ENCODE measurements at places on chromosomes 7 and 10. TPM values are rescaled to one million over a fixed set of nuclear protein-coding genes. Genes with fewer than 3 reads are reported as not detected.

The CTAGE8 gene
- total RNA-seq, result not detected

The PLPP4 gene
- total RNA-seq, result not detected

The DNAH11 gene
- total RNA-seq, result 4.6 TPM

The DDX50 gene
- total RNA-seq, result 22.3 TPM

The TEX47 gene
- not detected for total RNA-seq

The PTN gene
- total RNA-seq, result 0.07 TPM

The TES gene
- total RNA-seq, result 93.7 TPM

The OR2A12 gene
- total RNA-seq, result not detected

The NT5C3A gene
- total RNA-seq, result 17.2 TPM

The ELAPOR2 gene
- total RNA-seq, result 39.5 TPM

The ZPBP gene
- not detected for total RNA-seq

The GRID2IP gene
- total RNA-seq, result not detected

The LRRN3 gene
- not detected for total RNA-seq

The RGS10 gene
- total RNA-seq, result 61.0 TPM

The AKR1B1 gene
- total RNA-seq, result 90.6 TPM

The CFTR gene
- 1.7 TPM for total RNA-seq

The TSPAN12 gene
- 10.4 TPM for total RNA-seq

The MYOF gene
- total RNA-seq, result 256 TPM

The ADCY1 gene
- total RNA-seq, result 0.07 TPM

The SP4 gene
- total RNA-seq, result 4.1 TPM

The DNTT gene
- not detected for total RNA-seq

The GSTO2 gene
- total RNA-seq, result 0.30 TPM

The MTERF1 gene
- total RNA-seq, result 7.3 TPM

The HOGA1 gene
- total RNA-seq, result 0.07 TPM

The INSYN2A gene
- 0.07 TPM for total RNA-seq

The EVX1 gene
- not detected for total RNA-seq

The INMT gene
- 0.27 TPM for total RNA-seq

The MKI67 gene
- 44.1 TPM for total RNA-seq

The OPN1SW gene
- total RNA-seq, result not detected

The EPHB4 gene
- 146 TPM for total RNA-seq

The TRIM74 gene
- total RNA-seq, result not detected

The ICA1 gene
- total RNA-seq, result 10.9 TPM

The ACBD7 gene
- 3.3 TPM for total RNA-seq

The TRIL gene
- 0.64 TPM for total RNA-seq

The GPR15LG gene
- not detected for total RNA-seq

The SNCG gene
- total RNA-seq, result 77.7 TPM

The TMEM178B gene
- not detected for total RNA-seq

The ELFN1 gene
- total RNA-seq, result 0.84 TPM

The CUBN gene
- 6.8 TPM for total RNA-seq

The LBX1 gene
- total RNA-seq, result not detected

The PNLIPRP2 gene
- total RNA-seq, result not detected

The HYAL4 gene
- total RNA-seq, result 0.49 TPM

The SSC4D gene
- 0.79 TPM for total RNA-seq

The LIPJ gene
- total RNA-seq, result not detected

The DGKI gene
- total RNA-seq, result 0.20 TPM

The MEIG1 gene
- total RNA-seq, result not detected
